ENCODE measurements at places on chromosomes 3 and 15.

GRCh38 chr3:44932271-44932670 is 43.7 kb downstream of the ZDHHC3 start:
- no peak for DNase-seq

GRCh38 chr3:31472479-31473390 is 60.0 kb upstream of the STT3B start:
- DNase-seq: no peak

- DNase-seq: no peak
These were observed 835.3 kb upstream of the CFAP20DC start for GRCh38 chr3:59885101-59885500.

DNA sequence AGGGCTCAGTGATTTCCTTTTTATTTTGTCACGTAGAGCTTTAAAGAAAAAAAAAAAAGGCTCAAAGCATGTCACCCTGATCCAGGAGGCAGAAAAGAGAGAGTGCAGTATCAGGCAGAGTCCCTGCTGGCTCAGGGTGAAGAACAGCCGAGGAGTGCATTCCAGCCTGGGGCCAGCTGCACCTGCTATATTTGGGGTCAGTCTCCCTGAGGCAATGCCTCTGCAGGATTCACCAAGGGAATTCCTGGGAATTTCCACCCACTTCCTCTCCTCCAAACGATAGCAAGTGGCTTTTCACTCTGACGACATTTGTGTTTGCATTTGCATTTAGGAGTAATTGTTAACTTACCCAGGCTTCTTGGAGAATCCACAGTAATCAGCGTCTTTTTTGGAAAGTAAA is 202.9 kb upstream of the CTNNB1 start:
- no peak for DNase-seq

DNA sequence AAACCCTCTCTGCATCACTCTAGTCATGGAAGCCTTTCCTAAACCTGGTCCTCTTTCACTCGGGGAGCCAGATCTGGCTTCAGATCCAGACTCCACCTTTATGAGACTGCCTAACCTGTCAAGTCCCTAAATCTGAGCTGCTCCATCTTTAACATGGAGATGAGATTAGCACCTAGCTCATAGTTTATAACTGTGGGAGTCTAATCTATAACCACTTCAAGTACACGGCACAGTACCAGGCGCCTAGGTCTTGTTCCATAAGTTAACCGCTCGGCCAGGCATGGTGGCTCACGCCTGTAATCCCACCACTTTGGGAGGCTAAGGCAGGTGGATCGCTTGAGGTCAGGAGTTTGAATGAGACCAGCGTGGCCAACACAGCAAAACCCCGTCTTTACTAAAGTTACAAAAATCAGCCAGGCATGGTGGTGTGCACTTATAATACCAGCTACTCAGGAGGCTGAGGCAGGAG is 30.3 kb downstream of the TPM1 start:
- DNase-seq: no peak

DNA sequence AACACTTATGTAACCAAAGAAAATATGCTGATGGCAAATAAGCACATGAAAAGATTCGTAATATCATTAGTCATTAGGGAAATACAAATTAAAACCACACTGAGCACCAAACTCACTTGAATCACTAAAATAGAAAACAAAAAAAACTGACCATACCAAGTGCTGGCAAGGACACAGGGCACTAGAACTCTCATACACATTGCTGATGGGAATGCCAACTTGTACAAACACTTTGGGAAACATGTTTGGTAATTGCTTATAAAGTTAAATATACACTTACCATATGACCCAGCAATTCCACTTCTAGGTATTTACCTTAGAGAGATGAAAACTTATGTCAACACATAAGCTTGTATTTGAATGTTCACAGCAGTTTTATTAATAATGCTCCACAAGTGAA is 95.5 kb downstream of the TFDP2 start:
- DNase-seq: no peak

DNA sequence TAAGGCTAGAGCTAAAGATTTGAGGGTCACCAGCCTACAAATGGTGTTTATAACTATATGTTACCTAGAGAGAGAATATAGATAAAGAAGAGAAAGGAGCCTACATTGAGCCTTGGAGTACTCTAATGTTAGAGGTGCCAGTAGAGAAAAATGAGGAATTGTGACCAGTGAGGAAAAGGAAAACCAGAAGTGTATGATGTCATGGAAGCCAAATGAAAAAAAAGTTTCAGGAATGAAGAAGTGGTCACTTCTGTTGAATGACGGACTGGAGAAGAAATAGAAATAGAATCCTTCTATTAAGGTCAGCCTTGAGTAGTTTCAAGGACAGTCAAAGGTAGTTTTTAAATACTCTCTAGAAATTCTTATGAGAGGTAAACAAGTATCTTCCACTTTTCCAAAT is 51.2 kb upstream of the MLF1 start:
- no peak for DNase-seq

DNA sequence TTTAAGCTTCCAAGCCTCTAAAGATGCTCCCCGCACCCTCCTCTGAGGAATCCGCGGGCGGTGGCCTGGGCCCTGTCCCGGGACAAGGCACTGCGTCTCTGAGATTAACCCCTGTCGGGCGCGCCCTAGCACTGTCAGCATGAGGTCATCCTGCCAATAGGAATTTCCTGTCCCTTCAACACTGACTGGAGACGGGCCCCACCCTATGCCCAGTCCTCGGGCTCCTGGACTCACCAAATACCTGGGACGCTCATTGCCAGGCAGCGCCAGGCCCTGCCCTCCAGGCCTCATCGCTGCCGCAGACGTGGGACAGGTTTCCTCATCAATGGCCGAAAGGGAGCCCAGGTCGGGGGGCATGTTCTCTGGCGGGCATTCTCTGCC is 67.6 kb upstream of the SH3GL3 start:
- DNase-seq: no peak

DNA sequence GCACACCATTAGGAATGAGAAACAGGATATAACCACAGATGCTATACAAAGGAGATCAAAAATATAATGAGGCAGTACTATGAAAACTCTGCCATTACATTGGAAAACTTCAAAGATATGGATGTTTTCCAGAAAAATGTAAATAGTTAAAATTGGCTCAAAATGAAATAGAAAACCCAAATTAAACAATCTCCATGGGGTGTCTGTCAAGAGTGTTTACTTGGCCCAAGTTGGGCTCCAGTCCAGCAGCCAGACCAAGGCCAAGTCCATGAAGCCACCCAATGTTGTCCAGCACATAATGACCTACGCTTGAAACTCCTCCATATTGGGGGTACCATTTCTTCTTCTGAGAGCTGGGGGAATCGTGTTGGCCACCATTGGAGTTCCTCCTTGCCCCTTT is 37.1 kb downstream of the CTXND1 start:
- no peak for DNase-seq

DNA sequence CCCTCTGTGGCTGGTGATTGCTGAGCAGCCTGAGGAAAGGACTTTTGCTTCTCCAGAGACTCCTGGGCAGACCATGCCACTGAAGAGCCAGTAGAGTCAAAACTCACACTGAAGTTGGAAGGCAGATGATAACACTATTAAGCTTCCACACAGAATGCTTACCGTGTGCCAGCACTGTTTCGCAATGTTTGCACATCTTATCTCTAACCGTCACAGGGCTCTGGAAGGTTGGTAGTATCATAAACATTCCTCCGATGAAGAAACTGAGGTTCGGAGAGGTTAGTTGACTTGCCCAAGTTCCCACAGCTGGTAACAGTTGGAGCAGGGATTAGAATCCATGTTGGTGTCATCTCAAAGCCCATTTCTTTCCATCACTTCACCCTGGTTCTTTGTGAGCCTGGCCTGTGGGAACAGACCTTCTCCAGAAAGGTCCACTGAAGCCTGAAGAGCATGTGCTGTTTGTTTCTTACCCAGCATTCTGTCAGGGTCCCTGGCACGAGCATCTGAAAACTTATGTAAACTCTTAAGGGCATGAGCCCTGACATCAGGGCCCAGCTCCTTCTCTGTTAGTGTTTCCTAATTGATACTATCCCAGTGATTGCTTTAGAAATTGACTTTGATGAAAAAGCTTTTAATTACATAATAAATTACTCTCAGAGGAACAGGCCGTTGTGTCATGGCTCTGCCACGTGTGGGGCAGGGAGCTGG is 77.0 kb upstream of the PRR23C start:
- DNase-seq: no peak

DNA sequence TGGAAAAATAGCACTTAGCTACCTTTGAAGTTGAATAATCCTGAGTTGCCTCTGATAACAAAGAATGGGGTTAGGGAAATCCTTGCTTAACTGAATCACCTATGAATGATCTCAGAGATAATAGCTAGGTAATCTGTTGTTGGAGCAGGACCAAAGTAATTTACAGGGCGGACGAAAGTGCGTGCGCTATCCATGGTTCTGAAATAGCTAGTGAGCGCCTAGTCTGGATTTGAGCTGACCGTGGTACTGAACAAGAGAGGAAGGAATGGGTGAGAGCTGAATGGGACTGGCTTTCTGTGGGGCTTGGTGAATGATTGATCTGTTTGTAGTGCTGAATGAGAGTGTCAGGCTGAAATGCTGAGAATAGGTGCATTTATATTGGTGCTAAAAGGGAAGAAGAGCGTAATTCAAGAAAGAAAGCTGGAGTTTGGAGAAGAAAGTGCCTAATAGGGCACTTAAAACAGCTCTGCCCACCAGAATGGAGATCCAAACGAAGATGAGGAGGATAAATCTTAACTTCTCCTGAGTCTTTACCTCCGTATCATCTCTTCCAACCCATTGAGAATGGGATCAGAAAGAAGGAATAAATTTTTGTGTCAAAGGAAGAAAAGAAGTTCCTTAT is 10.1 kb downstream of the SCN10A start:
- no peak for DNase-seq

GRCh38 chr3:73503781-73504180 is 121.0 kb downstream of the PDZRN3 start:
- no peak for DNase-seq

GRCh38 chr15:88181613-88182012 is 74.9 kb downstream of the NTRK3 start:
- no peak for DNase-seq

DNA sequence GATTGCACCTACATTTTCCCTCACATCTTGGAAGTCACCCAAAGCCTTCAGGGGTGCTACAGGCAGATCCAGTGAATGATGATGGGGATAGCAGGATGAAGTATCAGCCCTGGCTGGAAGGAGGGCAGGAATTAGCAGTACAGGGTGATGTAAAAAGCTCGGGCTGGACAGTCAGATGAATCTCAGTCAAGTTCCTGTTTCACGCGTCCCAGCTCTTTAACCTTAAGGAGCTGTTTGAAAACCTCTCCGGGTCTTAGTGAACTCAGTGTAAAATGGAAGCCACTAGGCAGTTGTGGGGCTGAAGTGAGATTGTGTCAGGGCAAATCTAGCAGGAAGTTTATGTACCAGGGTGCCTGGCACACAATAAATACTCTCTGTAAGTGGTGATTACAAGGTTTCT is 166.4 kb upstream of the PROK2 start:
- no peak for DNase-seq

- no peak for DNase-seq
These were observed 45.6 kb downstream of the LRRC3B start for GRCh38 chr3:26668171-26668570.

- DNase-seq: no peak
These were observed 44.2 kb downstream of the SETD5 start for GRCh38 chr3:9441501-9442221.

GRCh38 chr3:190424478-190425439 is 24.9 kb downstream of the TMEM207 start:
- no peak for DNase-seq

DNA sequence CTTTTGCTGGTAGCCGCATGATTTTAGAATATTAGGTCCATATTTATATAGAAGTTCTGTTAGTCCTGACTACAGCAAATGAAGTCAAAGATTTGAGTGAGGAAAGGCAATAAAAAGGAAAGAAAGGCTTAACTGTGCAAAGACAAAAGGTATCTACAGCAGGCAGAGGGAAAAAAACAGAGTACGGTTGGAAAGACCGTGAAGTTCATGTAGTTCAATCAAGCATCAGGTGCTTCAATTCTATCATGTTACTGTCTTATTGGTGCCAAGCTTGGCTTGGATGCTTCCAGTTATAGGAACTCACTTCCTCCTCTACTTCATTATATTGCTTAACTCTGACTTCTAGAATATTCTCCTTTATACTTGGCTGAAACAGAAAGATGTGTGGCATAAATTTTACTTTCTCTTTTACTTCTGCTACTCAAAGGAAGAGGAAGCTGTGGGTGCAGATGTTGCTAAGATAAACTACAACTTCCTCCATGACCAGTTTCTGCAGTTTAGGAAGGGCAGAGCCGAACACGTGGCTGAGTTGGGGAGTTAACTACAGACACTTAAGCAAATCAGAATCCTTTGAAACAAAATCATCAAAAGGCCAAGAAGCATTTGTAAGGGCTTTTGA is 72.6 kb upstream of the ZBED2 start:
- DNase-seq: peak; percentile 35

DNA sequence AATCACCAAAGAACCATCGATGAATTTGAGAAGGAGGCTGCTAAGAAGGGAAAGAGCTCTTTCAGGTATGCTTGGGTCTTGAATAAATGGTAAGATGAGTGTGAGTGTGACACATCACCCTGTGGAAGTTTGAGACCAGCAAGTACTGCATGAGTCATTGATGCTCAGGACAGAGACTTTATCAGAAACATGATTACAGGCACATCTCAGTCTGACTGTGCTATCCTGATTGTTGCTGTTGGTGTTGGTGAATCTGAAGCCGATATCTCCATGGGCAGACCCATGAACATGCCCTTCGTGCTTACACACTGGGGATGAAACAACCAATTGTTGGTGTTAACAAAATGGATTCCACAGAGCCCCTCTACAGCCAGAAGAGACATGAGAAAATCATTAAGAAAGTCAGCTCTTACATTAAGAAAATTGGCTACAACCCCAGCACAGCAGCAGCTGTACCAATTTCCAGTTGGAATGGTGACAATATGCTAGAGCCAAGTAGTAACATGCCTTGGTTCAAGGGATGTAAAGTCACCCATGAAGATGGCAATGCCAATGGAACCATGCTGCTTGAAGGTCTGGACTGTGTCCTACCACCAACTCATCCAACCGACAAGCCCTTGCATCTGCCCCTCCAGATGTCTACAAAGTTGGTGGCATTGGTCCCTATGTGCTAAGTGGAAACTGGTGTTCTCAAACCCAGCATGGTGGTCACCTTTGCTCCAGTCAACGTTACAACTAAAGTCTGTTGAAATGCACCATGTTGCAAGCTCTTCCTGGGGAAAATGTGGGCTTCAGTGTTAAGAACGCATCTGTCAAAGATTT is 20.5 kb downstream of the TM4SF4 start:
- DNase-seq: no peak

GRCh38 chr3:46649436-46649835 is 37.1 kb downstream of the FAM240A start:
- no peak for DNase-seq

DNA sequence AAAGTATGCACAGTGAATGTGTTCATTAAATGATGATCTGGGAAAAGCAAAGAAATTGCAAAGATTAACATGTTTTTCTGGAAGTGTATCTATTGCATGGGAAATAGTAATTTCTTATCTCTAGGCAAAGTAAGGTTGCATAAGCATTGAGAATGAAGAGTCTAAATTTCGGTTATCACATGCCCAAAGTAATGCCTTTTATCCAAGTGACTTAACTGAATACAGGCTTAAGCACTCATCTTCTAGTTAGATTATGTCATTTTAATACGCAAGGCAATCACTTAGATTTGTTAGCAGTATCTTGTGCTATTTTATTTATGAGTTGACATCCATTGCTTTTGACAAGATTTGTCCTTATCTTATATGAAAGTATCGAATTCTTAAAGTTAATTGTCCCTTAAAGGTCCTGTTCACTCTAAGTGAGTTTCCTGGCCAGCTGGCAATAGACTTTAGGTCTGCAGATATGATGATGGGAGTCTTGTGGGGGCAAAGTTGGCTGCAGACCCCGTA is 100.5 kb downstream of the NAALADL2 start:
- DNase-seq: no peak

All from stimulated activated CD4-positive, alpha-beta T cell treated with anti-CD3 and anti-CD28 coated beads, Interleukin-1b, Interleukin-23, amount 100 ng/mL, for 24 hours (primary cell).